ENCODE measurements at places on chromosomes 11 and 22.

GRCh38 chr11:114354076-114354475 lies 46.2 kb downstream of the C11orf71 start:
- DNase-seq, result peak; percentile 90

DNA sequence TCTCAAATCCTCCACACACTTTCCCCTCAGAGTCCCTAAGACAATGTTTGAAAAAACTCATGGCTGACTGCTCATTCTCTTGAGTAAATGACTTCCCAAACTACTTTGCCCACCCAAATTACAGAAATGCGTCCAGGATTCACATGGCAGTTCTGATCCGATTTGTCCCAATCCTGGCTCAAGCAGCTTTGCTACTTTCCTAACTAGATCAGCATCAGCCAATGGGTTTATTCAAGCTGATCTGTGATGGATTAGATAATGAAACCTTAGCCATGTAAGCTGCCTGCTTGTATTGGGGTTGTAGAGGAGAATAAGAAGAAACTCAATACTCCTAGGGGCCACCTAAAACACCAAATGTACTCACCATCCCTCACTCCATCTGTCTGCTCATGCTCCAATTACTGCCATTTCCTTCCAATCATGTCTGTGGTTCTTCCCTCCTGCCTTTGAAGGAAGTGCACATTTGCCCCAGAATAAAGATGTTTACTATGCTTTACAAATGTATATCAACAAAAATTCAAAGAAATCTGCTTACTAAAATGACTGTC lies 6.9 kb downstream of the RBFOX2 start:
- no peak for DNase-seq

- no peak for DNase-seq
Measured at GRCh38 chr11:106216281-106216680, 138.8 kb downstream of the AASDHPPT start.

GRCh38 chr11:72373163-72373562 lies 61.2 kb downstream of the CLPB start:
- DNase-seq, result no peak

- no peak for DNase-seq
Measured at GRCh38 chr11:119015054-119015611, 3.0 kb downstream of the RPS25 start.

DNA sequence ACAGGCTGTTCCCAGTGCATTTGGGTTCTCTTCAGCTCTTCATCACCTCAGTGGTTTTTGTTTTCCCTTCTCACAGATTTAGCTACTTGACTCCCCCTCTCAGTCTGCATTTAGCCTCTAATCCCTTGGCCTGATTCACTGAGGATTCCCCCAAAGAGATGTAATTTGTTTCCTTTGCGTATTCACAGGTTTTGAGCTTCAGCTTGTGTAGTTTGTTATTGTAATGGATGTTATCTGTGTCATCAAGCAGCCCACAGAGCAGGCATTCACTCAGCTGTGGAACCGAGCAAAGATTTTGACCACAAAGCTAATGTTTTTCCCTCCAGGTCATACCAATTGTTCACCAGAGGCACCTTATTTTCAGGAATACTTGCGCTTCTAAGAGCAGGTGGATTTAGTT lies 6.4 kb upstream of the ME3 start:
- DNase-seq, result no peak

DNA sequence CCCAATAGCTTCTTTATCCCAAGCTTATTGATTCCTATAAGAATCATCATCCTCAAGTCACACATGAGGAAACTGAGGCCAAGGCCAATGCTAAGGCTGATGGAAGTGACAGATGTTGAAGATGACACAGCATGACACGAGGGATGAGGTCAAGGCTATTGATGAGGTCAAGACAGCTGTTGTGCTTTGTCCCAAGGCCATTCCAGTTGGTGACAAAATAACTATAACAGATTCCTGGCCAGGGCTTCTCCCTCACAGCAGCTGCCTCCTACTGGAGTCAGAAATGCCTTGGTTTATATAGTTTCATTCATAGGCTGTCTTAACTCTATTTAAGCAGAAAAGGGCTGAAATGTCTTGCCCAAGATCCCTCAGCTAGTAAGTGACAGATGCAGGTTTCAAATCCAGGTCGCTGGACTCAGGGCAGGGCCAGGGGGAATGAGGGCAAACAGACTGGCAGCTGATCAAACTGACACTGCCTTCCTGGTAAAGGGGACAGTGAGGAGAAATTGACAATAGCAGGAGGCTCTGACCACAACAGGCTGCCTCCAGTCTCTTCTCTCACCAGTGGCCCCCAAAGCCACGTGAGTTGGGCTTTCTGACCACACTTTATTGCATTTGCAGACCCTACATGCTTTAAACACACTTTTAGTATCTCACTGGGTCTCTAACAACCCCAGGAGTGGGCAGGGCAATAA lies 16.5 kb downstream of the MIF start:
- no peak for DNase-seq

- DNase-seq, result no peak
Measured at GRCh38 chr11:457111-457760, 7.2 kb downstream of the PTDSS2 start.

DNA sequence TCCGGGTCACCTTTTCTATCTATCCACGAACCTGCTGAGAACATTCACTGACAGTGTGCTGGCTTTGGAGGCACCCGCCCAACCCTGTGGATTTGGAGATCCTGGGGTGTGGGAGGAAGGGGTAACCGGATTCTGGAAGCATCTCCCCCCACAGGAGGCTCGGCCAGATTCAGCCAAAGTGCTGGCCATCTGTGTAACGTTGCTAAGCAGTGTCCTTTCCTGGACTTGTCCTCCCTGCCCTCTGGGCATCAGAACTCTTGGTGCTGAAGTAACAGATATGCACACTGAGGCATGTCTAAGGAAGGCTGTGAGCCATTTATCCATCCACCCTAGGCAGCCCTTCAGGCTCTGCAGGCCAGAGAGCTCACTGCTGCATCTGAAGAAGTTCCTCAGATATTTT lies 85.7 kb downstream of the SNX19 start:
- no peak for DNase-seq

DNA sequence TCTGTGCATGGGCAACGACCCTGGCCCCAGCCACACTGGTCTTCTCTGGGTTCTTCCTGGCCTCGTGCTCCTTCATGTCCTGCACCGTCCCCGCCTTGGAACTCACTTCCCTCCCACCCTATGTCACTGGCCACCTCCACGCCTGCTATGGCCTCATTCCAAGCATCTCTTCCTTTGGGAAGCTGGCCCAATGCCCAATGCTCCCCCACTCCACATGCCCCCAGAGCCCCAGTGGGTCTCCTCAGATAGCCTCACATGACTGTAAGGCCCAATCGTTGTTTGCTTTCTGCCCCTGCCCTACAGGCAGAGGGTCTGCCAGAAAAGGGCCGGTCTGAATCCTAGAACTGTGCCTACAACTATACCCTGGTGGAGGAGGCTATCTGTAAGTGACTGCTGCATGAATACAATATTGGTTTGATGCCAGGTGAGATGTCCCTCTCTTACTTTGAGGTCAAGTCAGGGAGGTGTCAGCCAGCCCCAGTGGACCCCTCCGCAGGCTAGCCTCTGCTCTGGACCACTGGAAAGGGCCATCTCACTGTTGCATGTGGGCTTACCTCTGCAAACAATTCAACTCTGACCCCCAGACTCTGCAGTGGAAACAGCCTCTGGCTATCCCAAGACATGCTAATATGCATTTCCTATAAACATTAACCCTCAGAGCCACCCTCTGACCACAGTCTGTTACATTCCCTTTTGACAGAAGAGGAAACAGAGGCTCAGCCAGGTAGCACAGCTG lies 2.1 kb upstream of the GNAZ start:
- DNase-seq, result no peak

DNA sequence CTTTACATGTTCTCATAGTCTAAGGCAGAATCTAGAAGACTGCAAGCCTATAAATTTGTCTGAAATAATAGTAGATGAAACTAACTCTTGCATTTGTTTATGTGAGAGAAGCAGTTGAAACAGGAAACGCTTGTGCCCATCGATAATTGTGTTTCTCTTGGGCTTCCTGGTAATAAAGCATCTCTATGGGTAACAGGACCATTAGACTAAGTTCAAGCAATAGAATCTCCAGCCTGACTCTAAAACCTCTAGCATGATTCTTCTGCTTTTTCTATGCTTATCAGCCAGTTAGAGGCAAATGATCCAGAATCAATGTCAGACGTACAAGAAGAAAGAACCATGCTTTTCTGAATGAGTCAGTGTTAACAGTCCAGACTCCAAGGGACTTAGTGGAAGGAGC lies 1734.4 kb downstream of the LRRC4C start:
- no peak for DNase-seq
